ENCODE measurements at places on chromosomes 16 and 17.

DNA sequence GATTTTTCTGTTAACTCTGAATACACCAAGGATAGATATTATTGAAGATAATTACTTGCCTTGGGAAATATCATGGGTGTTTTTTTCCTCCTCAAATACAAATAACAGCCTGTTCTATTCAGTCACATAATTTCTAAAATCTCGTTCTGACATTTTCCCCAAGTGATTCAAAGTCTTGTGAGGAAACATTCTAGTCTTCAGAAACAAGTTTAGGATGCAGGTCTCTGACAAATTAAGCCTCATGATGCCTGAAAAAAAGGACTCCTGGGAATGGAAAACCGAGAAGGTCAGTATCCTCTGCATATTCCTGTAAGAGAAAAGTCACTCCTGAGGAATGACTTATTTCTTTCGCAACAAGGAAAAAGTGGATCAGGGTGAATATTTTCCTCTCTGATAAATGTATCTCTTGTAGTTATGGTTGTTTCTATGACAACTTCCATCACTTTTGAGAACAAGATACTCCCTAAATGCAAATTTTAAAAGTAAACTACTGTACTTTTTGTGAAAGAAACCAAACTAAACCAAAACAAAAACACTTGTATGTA lies 384.6 kb downstream of the CNTNAP4 start:
- DNase-seq = no peak

- DNase-seq = no peak
Measured at GRCh38 chr17:35488991-35489390, 40.4 kb upstream of the SLFN13 start.

DNA sequence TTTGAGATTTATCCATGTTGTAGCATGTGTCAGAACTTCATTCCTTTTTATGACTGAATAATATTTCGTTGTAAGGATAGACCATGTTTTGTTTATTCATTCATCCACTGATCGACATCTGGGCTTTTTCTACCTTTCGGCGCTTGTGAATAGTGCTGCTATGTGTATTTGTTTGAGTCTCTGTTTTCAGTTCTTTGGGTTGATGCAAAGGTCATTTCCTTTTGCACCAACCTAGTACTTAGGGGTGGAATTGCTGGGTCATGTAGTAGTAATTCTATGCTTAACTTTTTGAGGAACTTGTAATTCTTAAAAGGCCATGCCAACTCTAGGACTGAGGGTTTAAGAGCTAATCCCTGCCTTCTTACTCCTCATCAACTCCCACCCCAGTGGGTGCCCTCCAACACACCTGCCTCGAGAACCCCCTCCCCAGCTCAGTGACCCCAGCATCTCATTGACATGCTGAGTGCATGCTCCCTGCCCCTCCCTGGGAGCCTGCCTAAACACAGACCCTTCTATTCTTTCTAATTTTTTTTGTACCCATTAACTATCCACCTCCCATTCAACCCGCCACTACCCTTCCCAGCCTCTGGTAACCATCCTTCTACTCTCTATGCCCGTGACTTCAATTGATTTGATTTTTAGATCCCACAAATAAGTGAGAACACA lies 51.2 kb downstream of the ABAT start:
- no peak for DNase-seq

GRCh38 chr16:8963010-8963820 lies 491 bp downstream of the USP7 start:
- no peak for DNase-seq

DNA sequence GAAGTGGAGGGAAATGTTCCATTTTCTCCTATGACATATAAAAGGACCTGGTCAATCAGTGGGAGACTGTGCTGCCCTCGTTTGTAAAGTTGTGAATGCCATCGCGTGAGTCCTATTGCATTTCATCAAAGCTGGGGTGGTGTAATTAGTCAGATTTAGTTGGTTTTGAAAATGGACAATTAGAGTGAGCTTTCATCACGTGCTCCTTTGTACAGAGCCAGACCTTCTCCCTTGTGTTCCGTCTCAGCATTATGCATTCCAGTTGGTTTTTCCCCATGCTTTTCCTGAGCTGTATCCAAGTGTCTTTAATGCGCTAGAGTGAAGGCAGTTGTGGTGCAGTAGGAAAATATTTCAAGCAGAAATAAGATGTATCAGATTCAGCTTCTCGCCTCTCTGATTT lies 10.4 kb downstream of the SEC14L1 start:
- no peak for DNase-seq

Data from nucleus accumbens (tissue), 56 donors.